ENCODE measurements at places on chromosomes 11 and 22.

DNA sequence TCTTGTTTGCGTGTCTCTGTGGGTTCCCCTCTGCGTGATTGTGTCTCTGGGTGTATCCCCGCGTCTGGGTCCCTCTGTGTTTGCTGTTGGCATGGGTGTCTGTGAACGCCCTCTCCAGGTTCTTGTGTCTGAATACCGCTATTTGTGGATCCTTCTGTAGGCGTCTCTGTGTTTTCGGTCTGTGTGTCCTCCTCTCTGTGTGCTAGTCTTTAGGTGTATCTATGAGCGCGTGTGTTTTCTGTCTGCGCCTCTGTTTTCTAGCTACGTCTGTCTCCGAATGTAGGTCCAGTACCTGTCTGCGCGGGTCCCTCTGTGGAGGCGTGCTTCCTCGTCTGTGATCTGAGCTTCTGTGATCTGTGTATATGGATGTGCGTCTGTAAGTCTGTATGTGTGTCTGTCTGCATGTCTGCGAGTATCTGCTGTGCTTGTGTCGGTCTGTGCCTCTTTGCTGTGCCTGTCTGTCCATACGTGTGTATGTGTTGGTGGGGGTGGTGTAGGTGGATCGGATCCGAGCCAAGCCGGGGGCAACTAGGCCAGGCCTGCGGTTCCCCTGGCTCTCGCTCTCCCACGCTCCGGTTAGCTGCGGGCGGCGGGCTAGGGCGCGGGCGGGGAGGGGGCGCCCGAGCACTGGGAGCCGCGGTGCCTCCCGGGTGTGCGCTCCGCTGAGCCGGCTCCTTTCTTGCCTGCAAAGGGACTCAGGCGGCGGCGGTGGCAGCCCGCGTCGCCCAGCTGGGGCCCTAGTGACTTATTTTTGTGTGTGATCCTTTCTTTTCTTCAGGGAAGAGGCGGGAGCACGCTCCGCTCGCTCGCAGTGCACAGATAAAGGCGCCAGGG lies 105.3 kb upstream of the E2F8 start:
- DNase-seq = no peak

DNA sequence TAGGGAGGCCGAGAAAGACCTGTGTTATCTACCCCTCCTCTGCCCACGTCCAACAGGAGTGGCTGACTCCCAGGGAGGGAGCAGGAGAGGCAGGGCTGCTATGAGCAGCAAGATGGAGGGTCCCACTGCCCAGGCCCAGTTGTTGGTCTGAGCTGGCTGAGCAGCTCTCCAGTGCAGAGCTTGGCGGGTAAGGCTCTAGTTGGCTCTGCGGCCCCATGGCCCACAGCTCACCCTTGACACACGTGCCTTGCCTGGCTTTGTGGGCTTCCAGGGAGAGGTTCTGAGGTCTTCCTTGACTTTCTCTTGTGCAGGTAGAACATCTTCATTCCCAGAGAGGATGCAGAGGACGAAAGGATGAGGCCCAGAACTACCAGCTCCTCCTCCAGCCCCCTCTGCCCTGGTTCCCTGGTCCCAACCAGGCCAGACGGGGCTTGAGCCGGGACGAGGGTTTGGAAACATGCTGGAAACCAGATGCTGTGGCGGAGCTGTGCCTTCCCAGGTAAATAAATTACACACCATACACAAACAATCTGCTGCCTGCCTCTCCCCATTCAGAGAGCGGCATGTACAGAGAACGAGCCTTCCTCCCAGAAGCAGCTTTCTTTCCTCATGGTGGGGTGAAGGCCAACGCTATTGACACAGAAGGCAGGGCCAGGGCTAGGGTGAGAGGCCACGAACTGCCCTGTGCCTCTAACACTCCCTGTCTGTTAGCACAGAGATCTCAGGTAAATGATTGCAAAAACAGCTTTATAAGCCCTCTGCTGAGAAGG lies 48.1 kb downstream of the DSCAML1 start:
- DNase-seq = no peak

DNA sequence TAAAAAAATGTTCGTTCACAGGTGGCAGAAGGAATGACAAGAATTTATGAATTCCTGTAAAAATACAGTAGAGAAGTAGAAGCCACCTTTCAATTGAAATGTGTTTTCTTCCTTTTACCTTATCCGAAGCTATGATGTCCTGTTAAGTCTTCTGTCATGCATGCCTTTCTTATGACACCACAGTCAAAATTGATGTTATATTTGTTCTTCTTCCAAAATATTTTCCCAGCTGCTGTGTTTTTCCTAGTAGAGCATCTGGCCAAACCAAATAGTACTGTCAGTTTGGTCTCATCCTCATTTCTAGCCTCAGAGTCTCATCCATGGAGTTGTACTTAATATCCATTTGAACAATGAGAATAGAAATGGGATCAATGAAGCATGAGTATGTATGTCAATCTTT lies 206.1 kb downstream of the PGR start:
- no peak for DNase-seq

DNA sequence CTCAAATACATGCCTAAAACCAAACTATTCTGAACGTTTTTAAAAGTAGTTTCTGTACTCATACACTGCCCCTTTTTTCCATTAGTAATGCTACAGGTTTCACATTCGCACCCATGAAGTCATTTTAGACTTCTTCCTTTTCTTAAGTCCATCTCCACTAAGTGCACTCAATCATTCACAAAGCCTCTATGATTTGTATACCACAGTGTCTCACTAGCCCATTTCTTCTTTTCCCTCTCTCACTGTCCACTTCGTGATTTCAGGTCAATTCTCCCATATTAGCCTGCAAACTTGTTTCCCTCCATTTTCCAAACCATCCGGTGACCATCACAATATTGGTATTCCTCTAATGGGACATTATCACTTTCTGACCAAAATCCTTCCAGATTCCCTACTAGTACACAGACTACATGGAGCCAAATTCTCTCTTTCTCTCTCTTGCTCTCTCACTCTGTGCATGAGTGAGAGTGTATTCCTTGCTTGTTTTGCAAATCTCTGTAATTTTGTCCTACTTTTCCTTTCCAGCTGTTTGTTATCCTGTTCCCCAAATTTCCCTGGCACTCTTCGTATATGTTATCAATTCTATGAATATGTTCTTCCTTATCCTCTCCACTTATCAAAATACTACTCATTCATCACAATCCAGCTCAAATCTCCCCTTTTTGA lies 3.4 kb upstream of the ZC3H12C start:
- DNase-seq = no peak

- no peak for DNase-seq
These were observed 107.8 kb downstream of the SYN3 start for GRCh38 chr22:32950366-32950765.

GRCh38 chr11:93743291-93743690 lies 1.8 kb downstream of the C11orf54 start:
- DNase-seq = no peak

DNA sequence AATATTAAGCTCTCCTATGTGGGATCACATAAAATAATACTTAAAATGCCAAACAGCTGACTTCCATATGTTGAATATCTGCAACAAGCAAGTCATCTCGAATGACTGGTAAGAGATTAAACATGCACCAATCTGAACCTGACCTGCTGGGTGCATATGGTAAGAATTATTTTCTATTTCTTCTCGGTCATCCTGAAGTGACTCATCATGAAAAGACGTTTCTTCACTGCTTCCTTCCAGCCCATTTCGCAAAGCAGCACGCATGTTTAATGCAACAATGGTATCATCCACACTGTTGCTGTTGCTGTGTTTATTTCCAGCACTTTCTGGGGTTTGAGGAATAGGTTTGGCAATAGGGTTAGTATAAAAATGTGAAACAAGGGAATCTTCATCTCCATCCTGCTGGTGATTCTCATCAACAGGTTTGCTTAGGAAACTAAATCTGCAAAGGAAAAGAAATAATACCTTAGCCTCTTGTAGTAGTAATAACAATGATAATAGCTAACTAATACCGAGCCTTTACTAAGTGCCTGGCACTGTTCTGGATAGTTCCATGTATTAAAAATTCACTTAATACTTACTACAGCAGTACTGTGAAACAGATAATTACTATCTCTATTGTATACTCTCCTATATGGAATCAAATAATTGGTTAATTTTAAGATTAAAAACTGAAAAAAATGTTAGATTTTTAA lies 52.0 kb upstream of the CHRNA10 start:
- DNase-seq = no peak

Measured in CD4-positive, alpha-beta T cell treated with Interleukin-15 for 4 hours (primary cell).